ENCODE measurements at places on chromosomes 16 and 17. TPM values are rescaled to one million over a fixed set of nuclear protein-coding genes. Genes with fewer than 3 reads are reported as not detected.

DNA sequence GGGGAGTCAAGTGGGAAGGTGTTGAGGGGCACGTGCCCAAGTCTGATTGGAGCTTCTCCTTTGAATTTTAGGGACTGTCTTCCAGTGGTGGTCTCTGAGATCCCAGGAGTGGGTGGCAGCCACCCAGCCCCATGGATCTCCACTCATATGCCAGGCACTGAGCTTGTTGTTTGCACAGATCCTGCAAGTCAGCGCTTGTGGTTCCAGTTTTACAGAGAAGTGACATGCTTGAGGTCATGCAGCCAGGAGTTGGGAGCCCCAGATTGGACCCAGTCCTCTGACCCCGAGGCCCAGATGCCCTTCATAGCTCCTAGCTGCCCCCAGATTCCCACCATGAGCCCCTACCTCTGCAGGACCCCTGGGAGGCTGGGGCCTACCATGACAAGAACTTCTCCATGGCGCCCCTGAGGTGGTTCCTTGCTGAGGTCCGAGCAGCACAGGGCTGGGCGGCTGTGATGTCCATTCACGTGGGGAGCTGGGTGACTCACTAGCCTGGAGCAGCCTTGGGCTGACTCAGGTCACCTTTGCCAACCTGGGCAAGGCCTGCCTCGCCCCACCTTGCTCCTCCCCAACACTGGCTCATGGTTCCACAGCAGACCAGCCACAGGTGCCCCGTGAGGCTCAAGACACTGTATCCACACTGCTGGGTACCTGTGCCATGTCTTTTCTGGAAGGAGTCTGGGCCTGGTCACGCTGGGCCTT, 47.4 kb downstream of the RAI1 start:
- H3K4me1 ChIP-seq: peaks cover 52% of the 10 kb centered on the region
- H3K36me3 ChIP-seq: peaks cover 30% of the 10 kb centered on the region
- no peaks in the 10 kb centered on the region for H3K27me3 ChIP-seq
- H3K4me3 ChIP-seq: peak overlapping the region; percentile 40

Gene KRT25
- not detected for total RNA-seq

Gene DOC2A
- total RNA-seq: 18.0 TPM

Gene CX3CL1
- 41.4 TPM for total RNA-seq

Gene KRT28
- total RNA-seq: not detected

GRCh38 chr17:6408276-6408675, 26.6 kb downstream of the AIPL1 start:
- peaks cover 83% of the 10 kb centered on the region for H3K27me3 ChIP-seq
- H3K27ac ChIP-seq: no peak overlapping the region
- no peak overlapping the region for H3K4me3 ChIP-seq
- H3K36me3 ChIP-seq: no peaks in the 10 kb centered on the region
- no peak for DNase-seq

DNA sequence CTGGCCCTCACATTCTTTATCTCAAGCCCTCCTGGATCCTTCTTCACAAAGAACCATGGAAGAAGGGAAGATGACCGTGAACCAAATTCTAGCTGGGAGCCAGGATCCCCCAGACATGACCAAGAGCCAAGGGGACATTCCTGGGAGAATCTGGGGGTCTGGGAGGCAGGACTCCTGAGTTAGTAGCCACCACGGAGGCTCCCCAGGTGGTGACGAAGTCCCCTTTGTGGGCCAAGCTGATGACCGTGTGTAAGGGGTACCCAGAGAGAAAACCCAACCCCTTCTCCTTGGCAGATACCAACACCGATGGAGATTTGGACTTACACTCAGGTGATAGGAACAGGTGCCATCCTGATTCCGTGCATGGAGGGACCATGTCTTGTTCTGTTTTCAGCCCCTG, 6.8 kb upstream of the GFAP start:
- no peak overlapping the region for H3K4me3 ChIP-seq
- DNase-seq: no peak
- peaks cover 7% of the 10 kb centered on the region for H3K4me1 ChIP-seq
- peaks cover 34% of the 10 kb centered on the region for H3K36me3 ChIP-seq
- H3K27me3 ChIP-seq: peaks cover 38% of the 10 kb centered on the region

- peak; percentile 49 for DNase-seq
- H3K4me1 ChIP-seq: no peaks in the 10 kb centered on the region
- H3K4me3 ChIP-seq: no peak overlapping the region
- peaks cover 91% of the 10 kb centered on the region for H3K27me3 ChIP-seq
Observed at GRCh38 chr17:73770115-73770848, 126.0 kb upstream of the SDK2 start.

DNA sequence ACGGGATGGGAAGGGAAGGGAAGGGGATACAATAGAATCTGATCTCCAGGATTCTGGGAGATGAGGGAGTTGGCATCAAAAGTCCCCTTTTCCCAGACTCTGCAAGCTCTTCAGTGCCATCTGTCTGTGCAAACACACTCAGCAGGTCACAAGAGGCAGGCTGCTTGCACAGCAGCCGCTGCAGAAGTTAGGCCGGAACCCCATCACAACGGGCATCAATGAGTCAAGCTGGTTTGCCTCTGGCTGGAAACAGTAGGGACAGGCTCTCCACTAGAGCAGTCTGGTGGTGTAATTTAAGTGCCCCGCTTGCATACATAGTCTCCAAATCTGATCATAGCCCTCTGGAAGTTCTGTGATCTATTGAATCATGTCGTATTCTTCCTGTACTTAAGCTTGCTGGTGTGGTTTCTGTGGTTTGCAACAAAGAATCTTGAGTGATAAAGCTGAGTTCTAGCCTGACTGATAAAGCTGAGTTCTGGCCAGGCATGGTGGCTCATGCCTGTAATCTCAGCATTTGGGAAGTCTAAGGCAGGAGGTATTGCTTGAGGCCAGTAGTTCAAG, 33.7 kb upstream of the KDM8 start:
- no peak overlapping the region for H3K4me3 ChIP-seq
- no peaks in the 10 kb centered on the region for H3K36me3 ChIP-seq
- peaks cover 9% of the 10 kb centered on the region for H3K4me1 ChIP-seq
- H3K27me3 ChIP-seq: peaks cover 46% of the 10 kb centered on the region

GRCh38 chr17:1029196-1029921, 32.4 kb downstream of the TIMM22 start:
- H3K4me1 ChIP-seq: no peaks in the 10 kb centered on the region
- no peak for DNase-seq
- H3K27ac ChIP-seq: no peak overlapping the region
- H3K36me3 ChIP-seq: peaks cover 11% of the 10 kb centered on the region
- H3K27me3 ChIP-seq: no peaks in the 10 kb centered on the region

Gene PRSS27
- total RNA-seq: 2.0 TPM

GRCh38 chr17:40433551-40434415, 9.5 kb upstream of the IGFBP4 start:
- H3K36me3 ChIP-seq: no peaks in the 10 kb centered on the region
- H3K27ac ChIP-seq: no peak overlapping the region

Gene FA2H
- 122 TPM for total RNA-seq

DNA sequence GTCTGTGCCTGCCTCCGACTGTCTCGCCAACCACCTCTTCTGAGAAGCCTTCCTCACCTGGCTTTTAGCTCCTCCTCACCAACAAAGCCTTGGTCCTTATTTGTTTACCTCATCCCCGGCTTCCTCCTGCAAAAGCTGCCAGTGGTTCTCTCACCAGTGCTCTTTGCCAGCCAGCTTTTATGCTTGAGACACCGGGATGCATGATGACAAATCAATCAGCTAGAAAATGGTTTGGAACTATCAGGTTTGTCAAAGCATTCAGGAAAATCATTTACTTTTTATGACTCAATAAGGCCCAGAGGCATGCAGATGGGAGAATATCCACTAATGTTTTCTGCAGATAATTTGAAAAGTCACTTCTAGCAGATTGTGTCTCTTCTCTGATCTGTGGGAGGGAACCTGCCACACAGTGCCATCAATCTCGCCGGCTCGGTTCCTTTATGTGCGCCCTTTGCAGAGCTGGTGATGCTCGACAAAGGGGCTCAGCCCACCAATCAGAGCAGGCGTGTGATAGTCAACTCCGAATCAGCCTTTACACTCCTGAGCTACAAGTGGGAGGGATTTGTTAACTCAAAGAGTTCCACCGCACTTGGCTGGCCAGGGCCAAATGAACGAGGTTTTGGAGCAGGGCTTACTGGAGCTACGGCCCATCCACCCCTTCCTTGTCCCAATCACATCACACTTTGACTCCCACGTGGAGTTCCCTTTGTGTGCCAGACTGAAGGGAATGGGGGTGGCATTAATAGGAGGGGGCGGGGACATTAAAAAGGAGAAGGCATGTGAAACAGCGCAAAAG, 85.8 kb downstream of the MRC2 start:
- H3K36me3 ChIP-seq: no peaks in the 10 kb centered on the region
- DNase-seq: no peak
- peaks cover 3% of the 10 kb centered on the region for H3K27me3 ChIP-seq
- no peaks in the 10 kb centered on the region for H3K4me1 ChIP-seq

DNA sequence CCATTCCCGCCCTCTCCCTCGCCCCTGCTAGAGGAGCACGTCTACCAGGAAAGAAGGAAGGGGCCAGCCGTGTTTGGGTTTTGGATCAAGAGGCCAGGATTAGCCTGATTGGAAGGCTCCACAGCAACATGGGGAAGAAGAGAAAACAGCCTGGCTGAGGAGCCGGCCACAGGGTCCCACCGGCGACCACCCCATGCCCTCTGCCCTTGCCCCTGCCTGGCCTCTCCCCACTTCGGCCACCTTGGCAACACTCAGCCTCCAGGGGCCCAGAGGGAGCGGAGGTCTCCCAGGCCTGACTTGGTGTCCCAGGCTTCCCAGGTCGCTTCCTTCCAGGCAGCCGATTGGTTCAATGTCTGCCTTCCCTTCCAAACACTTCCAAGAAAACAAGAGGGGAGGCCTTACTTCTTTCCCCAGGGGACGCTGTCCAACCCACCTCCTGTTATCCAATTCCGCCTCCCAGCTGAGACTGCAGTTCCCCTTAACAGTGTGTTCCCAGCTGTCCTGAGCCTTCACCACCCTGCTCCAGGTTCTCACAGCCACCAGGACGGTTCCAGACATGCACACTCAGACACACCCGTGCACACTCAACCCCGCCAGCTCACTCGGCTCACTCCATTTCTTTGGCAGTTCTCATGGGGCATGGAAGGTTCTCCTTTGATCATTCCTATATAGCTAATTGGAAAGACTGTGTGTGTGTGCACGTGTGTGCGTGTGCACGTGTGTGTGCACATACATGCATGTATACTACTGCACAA, 65.4 kb downstream of the RBFOX3 start:
- no peak overlapping the region for H3K27ac ChIP-seq
- no peak for DNase-seq
- H3K36me3 ChIP-seq: no peaks in the 10 kb centered on the region

Gene HIGD1B
- total RNA-seq: not detected

Gene HASPIN
- total RNA-seq: 11.8 TPM

DNA sequence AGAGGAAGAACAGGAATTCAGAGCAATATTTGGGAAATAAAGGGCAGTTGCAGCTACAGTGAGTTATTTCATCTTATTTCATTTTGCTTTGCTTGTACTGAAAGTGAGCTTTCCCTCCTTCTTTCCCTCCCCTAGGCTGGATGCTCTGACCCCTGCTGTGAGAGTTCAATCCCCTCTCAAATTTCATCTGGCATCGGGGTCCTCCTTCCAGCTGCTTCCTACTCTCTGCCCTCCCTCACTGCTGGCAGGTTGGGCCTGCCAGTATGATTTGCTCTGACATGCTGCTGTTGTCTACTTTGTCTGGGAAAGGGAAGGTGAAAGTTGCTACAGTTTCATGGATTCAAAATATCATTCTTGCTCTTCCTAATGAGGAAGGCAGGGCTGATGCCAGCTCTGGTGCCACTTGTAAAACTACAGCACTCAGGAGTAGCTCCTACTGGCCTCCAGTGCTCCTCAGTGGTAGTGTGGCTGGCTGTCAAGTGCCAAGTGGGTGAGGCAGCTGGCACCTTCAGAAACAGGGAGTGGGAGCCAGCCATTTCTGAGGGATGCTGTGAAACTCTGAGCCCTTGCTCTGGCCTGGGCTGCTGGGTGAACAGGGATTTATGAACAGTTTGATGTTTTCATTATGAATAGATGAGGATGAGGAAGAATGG, 408.6 kb downstream of the HAPSTR1 start:
- DNase-seq: no peak
- H3K4me3 ChIP-seq: no peak overlapping the region
- H3K36me3 ChIP-seq: no peaks in the 10 kb centered on the region
- no peak overlapping the region for H3K27ac ChIP-seq
- peaks cover 9% of the 10 kb centered on the region for H3K4me1 ChIP-seq

Measured in Calu3 (cell line).